ENCODE measurements at places on chromosomes 16 and 17. TPM values are rescaled to one million over a fixed set of nuclear protein-coding genes. Genes with fewer than 3 reads are reported as not detected.

Gene TNS4
- 0.21 TPM for total RNA-seq

Gene ALDOC
- 17.8 TPM for total RNA-seq

Gene ZMYND15
- total RNA-seq: 1.3 TPM

Gene ITGB3
- total RNA-seq: 66.3 TPM
